ENCODE measurements at places on chromosomes 1 and 21.

DNA sequence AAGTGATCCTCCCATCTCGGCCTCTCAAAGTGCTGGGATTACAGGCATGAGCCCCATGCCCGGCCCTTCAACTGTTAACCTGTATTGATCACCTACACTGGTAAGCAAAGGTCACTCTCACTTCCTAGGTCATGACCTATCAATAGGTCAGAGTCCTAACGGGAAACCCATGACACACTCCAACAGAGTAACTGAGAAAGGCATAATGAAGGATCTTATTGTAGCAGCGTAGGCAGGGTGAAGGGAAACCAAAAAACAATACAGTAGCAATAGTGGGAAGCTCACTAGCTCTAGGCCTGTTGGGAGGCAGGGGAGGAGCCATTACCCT is 19.5 kb upstream of the IFNAR1 start:
- DNase-seq, result no peak

DNA sequence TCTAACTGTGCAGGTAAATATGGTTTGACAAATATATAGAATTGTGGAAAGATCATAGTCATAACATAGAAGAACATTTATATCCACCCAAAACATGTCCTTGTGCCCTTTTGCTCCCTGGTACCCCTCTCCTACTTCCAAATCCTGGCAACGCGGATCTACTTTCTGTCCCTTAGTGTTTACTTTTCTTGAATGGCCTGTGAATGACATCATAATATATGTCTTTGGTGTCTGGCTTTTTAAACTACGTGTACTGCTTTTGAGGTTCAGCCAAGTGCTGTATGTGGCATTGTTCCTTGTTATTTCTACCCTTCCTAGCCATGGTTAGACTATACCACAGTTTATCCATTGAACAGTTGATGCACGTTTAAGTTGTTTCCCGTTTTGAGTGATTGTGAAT is 155.6 kb downstream of the SDCCAG8 start:
- no peak for DNase-seq

DNA sequence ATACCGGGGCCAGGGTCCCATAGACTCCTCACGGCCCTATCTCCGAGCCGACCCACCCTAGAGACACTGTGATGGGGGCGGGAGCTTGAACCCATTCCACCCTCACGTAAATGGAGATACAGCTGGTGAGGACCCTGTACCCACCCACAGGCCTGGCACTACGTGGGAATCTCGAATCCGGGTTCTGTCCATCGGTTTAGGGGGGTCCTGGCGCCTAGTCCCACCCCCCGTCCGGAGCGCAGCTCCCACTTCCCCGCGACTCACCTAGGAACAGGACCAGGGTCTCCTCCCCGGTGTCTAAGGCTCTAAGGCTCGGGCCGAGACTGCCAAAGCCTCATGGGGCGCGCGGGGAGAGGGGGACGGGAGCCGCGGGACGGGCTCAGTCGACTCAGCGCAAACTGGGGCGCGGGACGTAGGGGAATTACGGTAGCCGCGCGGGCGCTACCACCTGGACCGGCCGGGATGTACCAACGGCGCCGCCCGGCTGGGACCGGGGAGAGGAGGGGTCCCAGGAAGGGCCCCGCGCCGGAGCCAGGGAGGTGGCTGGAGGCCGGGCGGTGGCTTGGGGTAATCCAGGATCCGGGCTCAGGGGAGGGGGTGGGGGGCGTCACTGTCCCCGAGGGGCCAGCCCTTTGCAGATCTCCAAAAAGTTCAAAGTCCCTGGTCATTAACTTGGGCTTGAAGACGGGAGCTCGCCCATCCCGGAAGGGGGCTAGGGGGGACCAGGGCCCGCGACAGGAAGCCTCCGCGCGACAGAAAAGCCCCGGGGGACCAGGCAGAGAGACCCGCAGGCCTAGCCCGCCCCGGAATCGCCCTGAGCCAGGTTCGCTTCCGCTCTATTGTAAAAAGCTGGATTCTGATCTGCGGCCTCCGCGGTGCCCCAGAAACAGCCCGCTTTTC is 1.0 kb downstream of the PLEKHG5 start:
- DNase-seq, result peak; percentile 71

GRCh38 chr1:106986603-106987002 is 69.9 kb upstream of the PRMT6 start:
- no peak for DNase-seq

GRCh38 chr1:92346866-92347640 is 48.2 kb downstream of the RPAP2 start:
- DNase-seq, result peak; percentile 63

GRCh38 chr1:200299571-200299970 is 110.3 kb downstream of the ZNF281 start:
- DNase-seq, result no peak

DNA sequence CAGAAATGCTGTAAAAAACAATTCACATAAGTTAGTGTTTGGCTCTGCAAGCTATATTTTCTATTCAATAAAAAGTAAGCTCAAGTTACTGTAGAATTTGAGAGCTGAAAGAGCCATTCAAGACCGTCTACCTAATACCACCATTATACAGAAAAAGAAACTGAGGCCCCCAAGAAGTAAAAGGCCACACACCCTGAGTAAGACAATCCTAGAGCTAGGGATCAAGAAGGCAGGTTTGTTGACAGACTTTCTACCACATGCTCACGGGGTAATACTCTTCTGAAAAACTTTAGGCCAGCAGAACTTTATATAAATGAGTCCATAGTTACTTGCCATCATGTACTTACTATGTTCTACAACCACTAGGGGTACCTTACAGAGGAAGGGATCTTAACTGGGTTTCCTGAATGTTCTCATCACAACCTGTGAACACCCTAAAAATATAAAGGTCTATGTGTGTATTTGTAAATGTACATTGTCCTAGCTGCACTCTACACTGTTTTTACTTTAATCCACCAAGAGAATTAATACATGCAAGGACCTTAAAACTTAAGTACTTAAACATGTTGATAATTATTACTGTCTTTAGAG is 2.7 kb downstream of the PSMG1 start:
- DNase-seq, result peak; percentile 71

DNA sequence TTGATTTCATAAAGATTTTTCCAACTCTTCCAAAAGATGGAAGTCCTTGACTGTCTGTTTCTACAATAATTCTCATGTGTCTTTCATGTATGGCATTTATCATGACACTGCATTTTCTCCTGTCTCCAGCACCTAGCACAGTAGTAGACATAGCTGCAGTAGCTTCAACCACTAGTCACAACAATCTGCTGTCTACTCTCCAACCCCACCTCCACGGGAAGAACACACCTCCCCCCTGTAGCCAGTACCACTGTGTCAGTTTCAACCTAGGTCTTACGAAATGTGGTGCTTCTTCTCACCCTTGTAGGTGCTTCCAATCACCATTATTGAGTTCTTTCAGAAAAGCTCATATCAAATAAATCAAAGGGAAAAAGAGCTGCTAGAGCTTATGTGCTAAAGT is 425.1 kb upstream of the ADAMTS5 start:
- no peak for DNase-seq

DNA sequence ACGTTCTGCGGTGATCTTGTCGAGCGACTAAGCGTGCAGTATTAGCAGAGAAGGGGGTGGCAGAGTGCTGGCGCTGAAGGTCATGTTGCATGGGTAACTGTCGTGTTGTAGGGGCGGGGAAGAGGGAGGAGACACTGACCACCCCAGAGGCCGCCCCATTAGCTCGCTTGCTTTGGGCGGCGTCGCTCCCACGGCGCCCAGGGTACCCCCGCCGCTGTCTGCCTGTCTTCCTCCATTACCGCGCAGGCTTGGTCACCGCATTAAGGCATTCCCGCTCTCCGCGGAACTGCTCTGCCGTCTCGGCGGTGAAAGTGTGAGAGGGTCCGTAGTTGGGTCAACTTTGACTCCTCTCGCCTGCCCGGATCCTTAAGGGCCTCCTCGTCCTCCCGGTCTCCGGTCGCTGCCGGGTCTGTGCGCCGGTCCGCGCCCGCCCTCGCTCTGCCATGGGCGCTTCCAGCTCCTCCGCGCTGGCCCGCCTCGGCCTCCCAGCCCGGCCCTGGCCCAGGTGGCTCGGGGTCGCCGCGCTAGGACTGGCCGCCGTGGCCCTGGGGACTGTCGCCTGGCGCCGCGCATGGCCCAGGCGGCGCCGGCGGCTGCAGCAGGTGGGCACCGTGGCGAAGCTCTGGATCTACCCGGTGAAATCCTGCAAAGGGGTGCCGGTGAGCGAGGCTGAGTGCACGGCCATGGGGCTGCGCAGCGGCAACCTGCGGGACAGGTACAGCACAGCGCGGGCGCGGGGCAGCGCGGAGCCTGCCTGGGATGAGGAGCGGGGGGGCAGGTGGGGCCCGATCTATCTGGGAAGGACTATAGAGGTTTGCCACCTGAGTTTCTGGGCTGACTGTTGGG is at the start of gene MTARC2:
TSS of gene MTARC2 (plus strand) at position 234 of the 846 bp plus-strand sequence. CDS start at position 444, 210 bp downstream.
- DNase-seq, result peak; percentile 75

DNA sequence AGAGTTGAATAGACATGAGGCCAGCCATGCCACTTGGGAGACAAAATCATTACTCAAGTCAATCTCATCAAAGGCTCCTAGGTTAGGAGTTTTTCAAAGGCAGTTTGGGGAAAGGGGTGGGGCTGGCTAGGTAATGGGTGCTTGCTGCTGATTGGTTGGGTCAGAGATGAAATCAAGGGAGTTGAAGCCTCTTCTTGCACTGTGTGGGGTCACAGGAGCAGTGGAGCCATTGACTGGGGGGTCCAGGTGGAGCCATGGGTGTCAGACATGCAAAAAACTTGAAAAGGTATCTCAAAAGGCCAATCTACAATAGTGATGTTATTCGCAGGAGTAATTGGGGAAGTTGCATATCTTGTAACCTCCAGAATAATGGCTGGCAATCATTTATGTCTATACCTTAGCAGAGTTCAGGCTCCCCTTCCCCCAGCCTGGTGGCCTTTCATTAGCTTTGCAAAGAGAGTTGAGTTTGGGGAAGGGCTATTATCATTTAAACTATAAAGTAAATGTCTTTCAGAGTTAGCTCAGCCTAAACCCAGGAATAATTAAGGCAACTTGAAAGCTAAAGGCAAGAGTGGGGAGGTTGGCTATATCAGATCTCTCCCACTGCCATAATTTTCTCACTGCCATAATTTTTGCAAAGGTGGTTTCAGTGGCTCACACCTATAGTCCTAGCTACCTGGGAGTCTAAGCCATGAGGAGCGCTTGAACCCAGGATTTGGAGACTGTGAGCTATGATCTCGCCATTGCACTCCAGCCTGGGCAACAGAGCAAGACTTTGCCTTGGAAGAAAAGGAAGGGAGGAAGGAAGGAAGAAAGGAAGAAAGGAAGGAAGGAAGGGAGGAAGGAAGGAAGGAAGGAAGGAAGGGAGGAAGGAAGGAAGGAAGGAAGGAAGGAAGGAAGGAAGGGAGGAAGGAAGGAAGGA is 7.8 kb upstream of the PINK1 start:
- peak; percentile 10 for DNase-seq
